Esophagus muscularis mucosa (tissue), 4 donors: ENCODE measurements at places on chromosomes 13 and 19. TPM values are rescaled to one million over a fixed set of nuclear protein-coding genes. Genes with fewer than 3 reads are reported as not detected.

Gene ZNF723
- not detected for total RNA-seq

Gene ONECUT3
- total RNA-seq, result not detected

Gene ZSCAN4
- not detected for total RNA-seq

Gene SIGLECL1
- total RNA-seq, result not detected

Gene CEACAM1
- 2.1 TPM for total RNA-seq

Gene BBC3
- 14.1 TPM for total RNA-seq

Gene URAD
- not detected for total RNA-seq

Gene SKA3
- total RNA-seq, result not detected

Gene PLPP2
- 4.6 TPM for total RNA-seq

Gene ZNF610
- total RNA-seq, result 2.9 TPM

Gene ATCAY
- total RNA-seq, result 0.71 TPM

Gene ZNF728
- 3.3 TPM for total RNA-seq

Gene ZNF229
- total RNA-seq, result 5.4 TPM

Gene SPC24
- total RNA-seq, result 6.6 TPM
